Hepatic stellate cell (primary cell): ENCODE measurements at places on chromosomes 7 and 10.

DNA sequence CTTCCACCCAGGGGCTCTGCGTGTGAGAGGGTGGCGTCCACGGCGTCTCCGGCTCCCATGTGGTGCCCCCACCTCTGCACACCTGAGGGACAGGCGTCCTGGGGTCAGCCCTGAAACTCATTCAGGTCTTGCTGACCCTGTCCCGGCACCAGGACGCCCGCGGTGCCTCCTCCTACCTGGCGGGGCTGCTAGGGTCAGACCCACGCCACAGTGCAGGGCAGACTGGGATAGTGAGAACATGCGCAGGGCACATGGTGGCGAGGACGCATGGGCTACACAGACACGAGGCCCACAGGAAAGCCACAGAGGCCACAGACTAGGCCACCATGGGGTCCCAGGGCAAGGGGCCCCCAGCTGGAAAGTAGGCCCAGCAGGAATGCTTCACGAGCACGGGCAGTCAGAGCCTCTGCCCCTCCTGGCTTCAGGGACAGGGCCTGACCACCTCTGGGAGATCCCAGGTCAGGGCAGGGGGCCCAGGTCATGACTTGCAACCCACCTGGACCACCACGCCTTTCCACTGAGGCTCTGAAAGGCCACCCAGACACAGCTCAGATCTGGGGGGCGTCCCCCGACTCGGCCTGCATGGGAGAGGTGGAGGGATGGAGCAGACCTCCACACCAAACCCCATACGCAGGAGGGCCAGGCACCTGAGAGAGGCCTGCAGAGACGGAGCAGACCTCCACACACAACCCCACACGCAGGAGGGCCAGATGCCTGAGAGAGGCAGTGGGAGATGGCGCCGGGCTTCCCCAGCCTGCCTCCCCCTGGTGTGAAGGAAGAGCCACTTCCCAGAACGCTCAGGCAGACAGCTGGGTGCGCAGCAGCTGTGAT, 188.6 kb downstream of the ELFN1 start:
- DNase-seq: no peak

DNA sequence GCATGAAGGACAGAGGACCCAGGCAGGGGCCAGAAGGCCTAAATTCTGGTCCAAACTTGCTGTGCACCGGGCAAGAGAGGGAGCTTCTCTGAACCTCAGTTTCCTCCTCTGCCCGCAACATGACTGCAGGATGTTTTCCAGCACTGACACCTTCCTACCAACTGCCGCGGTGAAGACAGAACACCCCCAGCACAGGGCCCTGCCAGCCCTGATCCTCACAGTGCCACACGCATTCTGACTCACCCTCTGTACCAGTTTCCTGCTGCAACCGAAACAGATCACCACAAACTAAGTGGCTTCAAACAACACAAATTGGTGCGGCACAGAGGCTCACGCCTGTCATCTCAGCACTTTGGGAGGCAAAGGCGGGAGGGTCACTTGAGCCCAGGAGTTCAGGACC, 18.1 kb downstream of the MAD1L1 start:
- no peak for DNase-seq

DNA sequence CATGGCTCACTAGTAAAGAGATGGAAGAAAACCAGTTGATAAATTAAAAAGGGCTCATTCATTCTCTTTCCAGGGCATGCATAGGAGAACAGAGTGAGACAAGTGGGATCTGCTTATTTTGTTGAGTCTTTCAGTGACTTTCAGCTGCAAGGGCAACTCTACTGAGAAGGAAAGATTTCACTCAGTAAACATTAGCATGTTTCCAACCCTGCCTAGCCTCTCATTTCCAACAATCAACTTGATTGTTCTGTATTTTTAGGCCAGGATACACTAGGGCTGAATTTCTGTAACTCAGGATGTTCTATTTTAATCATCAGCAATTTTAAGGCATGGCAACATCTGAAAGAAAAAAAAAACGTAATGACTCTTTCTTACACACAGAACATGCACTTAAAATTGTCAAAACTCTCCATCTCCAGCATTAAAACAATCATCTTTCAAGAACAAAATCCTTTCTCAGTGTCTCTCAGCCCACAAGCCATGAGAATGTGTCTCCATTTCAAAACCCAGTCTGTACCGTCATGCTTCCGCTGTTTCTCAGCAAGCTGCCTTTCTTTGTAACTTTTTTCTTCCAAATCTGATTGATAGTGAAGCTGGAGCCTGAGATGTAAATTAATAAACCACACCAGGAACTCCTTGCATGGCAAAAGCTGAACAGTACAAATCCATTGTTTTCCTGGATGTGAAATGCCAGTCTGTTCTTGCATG, 147.2 kb upstream of the KLF14 start:
- no peak for DNase-seq

- DNase-seq: peak; percentile 64
Measured at GRCh38 chr10:116690356-116691322, 51.7 kb downstream of the HSPA12A start.

- DNase-seq: no peak
Measured at GRCh38 chr10:20582041-20582440, 315.1 kb downstream of the NEBL start.

DNA sequence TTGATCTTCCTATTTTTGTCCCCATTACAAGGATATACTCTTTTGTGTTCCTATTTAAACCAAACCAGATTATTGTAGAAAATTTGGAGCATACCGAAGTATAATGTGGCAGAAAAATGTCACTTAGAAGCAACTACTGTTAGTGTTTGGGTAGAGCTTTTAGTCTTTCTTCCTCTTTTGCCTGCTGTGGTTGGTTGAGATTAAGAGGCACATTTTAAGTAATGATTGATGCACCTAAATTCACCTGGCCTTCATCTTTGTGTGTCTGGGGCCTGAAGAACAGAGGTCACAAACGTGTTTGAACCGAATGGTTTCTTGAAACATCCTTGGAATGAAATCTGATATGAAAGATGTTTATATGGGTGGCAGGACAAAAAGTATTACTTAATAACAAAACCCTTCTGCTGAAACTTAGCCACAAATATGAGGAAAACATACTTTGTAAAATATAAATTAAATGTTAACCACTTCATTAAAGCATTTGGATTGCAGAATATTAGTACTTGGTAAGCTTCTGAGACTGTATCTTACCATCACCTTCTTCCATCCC, 2.6 kb downstream of the BPGM start:
- DNase-seq: no peak

GRCh38 chr10:119250641-119251314, 43.4 kb downstream of the GRK5 start:
- peak; percentile 43 for DNase-seq

DNA sequence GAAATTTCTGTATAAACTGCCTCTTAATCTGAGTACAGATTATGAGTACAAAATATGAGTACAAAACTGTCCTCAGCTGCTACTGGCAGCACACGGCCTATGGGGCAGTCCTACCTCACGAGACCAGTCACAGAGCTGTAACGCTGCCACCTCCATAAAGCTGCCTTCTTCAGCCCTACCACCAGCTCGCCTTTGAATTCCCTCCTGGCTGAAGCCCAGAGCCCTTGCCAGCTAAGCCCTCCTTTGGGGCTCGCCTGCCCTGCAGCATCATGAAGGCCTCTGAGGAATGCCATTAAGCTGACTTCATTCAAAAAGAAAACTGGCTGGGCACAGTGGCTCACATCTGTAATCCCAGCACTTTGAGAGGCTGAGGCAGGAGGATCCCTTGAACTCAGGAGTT, 180.0 kb upstream of the SH2B2 start:
- no peak for DNase-seq

DNA sequence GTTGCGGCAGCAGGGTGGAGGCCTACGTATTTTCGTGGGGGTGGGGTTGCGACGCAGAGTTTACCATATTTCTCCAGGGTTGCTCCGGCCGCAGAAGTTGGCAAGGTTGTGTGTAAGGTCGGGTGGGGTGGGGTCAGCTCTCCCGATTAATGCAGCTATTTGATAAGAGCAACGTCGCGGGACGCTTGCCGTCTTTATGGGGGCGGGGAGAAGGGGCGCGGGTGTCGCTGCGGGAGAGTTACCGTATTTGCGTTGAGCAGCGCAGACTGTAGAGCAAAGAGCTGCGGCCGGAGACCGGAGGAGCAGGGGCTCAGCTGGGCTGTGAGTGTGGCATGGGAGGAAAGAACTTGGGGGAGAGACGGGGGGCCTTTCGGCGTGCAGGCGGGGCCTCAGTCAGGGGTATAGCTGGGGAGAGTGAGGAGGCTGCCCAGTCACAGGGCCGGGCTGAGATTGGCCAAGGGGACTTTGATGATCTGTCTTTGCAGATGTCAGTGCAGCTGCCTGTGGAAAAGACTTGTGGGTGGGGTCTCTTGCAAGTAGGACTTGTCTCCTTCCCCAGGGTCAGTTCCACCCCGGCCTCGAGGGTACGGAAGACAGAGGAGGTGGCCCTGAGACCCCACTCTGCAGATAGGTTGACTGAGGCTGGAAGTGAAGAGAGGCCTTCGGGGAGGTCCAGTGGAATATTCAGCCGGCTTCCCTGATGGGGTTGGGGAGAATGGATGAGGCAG, 26.6 kb downstream of the ZNF775 start:
- DNase-seq: no peak

GRCh38 chr10:30774261-30774660, 144.7 kb upstream of the LYZL2 start:
- no peak for DNase-seq

DNA sequence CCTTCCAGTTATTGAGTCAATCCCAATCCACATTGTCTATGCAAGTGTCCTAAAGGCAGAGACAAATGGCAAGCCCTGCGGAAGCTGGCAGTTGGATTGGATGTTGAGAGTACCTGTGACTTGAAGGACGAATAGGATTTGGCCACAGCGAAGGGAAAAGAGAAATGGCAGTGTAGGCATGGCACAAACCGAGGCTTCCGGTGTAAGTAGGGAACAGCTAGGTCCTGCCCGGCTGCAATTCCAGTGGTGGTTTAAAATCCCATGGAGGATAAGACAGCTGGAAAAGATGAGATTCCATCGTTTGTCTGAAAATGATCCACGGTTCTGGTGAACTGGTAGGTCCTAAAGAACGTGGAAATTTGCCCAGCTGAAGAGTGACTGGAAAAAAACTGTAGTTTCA, 296.2 kb downstream of the TCERG1L start:
- DNase-seq: no peak

DNA sequence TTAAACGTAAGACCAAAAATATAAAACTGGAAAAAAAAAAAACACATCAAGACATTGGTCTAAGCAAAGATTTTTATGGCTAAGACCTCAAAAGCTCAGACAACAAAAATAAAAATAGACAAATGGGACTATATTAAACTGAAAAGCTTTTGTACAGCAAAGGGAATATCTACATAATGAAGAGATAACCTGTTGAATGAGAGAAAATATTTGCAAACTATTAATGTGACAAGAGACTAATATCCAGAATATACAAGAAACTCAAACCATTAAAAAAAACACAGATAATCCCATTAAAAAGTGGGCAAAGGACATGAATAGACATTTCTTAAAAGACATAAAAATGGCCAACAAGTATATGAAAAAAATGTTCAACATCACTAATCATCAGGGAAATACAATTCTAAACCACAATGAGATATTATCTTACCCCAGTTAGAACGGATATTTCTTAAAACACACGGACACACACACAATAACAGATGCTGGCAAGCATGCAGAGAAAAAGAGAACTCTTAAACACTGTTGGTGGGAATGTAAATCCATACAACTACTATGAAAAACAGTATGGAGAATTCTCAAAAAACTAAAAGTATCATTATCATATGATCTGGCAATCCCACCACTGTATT, 28.8 kb downstream of the CNOT4 start:
- no peak for DNase-seq

DNA sequence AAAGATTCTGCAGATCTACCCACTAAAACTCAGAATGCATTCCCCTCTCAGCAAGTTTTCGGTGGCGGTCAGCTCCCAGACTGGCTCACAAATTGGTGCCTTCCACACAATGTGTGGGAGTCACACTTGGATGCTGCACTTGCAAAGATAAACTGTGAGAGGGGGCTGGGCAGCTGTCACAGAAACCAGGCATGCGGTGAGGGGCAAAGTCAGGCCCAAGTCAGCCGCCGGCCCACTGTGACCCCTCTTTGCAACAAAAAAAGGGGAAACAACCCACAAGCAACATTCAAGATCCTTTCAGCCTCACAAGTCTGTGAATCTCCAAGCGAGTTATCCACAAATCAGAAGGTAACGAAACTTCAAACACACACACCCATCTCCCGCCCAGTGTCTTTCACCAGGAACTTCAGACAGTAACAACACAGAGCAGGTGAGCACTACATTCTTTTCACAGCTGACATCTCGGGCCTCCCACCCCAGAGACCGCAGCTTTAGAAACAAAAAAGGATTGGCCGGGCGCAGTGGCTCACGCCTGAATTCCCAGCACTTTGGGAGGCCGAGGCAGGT, 32.0 kb downstream of the SNX8 start:
- DNase-seq: no peak

DNA sequence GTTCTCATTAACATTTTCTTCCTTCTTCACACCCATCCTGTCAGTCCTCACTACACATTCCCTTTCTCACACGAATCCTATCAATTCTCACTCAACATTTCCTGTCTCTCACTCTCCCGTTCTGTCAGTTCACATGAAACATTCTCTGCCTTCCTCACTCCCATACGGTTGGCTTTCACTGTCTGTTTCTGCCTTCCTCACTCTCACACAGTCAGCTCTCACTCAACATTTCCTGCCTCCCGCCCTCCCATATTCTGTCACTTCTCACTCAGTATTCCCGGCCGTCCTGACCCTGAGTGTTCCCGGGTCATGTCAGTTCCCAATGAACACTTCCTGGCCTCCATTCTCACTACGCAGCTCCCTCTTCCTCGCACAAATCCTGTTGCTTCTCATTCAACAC, 61.5 kb downstream of the DYNC2I1 start:
- DNase-seq: no peak

GRCh38 chr7:135389971-135390370, 119.9 kb downstream of the CNOT4 start:
- no peak for DNase-seq

DNA sequence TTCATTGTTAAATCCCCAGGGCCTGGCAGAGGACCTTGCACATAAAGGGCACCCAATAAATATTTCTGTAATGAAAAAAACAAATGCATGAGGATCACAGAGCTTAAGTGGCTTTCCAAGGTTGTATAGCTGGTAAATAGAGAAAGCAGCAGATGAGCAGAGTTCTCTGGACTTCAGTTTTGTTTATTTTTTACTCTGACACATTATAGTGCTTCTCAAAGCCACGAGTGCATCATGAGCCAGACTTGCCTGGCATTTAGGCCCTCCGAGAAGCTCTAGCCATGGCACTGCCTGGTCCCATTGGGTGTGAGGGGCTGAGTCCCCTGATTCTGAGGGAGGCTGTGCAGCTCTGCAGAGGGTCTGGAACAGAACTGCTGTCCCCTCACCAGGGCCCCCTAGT, 87.2 kb upstream of the ZNF32 start:
- peak; percentile 39 for DNase-seq

DNA sequence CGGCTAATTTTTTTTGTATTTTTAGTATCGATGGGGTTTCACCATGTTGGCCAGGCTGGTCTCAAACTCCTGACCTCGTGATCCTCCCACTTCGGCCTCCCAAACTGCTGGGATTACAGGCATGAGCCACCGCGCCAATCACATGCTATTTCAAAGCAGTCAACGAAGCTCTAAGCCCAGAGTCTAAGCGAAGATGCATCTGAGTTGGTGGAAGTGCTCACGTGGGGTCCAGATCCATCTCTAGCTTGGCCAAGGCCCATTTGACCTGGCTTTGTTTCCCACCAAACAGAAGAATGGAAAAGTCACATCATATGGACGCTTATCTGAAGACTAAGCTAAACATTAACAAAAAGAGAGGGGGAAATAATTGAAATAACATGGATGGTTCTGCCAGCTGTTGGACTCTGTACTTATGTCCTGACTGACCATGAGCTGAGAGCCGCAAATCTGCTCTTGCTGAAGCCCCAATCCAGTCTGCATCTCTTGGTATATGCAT, 3.8 kb upstream of the GTF2I start:
- DNase-seq: no peak

GRCh38 chr10:58781873-58782488, 269.3 kb downstream of the BICC1 start:
- no peak for DNase-seq
